ENCODE measurements at places on chromosomes 2 and 18. TPM values are rescaled to one million over a fixed set of nuclear protein-coding genes. Genes with fewer than 3 reads are reported as not detected.
A peak's percentile ranks its signal among the peaks of the same experiment; 100 is the strongest.

- DNase-seq, result no peak
These were observed 2.7 kb downstream of the SKOR2 start for GRCh38 chr18:47248604-47249313.

FIGN gene
- 3.7 TPM for total RNA-seq

GRCh38 chr2:196291426-196291825 lies 120.0 kb upstream of the STK17B start:
- no peak for DNase-seq

HOXD10 gene
- not detected for total RNA-seq

GRCh38 chr2:28252311-28252710 lies 140.3 kb upstream of the FOSL2 start:
- DNase-seq, result no peak

DNA sequence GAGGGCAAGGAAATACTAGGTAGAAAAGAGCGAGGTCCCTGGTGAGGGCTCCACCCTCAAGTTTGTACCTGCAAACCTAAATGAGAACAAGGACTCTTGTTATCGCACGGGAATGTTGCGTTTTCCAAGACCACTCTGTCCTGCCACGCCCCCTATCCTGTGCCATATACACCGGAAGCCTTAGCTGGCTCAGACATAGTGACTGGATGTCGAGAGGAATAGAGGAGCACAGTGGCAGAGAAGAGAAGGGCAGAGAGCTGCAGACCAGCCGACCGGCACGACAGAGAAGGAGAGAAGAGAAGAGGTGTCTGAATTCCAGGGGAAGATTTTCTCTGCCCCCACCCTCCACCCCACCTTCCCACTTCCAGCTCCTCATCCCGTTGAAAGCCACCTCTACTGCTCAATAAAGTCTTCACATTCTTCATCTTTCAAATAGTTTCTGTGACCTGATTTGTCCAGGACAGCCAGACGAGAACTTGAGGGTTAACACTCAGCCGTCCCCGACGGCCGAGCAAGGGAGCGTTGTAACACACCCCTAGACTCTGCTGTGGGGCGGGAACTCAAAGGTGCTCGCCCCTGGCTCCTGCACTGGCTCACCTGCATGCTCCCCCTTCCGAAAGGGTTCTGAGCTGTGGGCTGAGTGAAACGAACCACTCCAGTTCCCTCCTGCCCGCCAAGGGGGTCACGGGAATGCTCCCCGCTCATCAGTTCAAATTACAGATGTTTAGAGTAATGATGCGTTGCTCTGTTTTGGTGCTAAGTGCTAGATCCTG lies 24.9 kb upstream of the COL3A1 start:
- no peak for DNase-seq

GRCh38 chr18:74963820-74964446 lies 245.0 kb downstream of the PTGR3 start:
- DNase-seq, result peak; percentile 5
